ENCODE measurements at places on chromosomes 5 and 9.
A peak's percentile ranks its signal among the peaks of the same experiment; 100 is the strongest.

DNA sequence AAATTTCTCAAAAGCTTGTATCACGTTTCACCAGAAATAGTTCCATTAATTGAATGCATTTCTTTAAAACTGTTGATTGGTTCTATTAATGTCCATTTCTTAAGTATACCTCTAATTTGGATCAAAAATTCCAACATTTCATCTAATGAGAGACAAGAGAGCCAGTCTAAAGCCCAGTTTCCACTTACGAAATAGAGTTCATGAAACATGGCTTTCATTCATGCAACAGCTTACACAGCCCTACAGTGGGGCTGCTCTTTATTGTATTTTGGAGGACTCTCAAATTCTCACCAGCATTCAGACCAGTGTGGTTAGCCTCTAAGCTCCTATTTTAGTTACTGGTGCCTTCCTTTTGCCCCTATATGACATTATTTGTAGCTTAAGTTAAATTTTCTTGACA is 566.9 kb upstream of the RGMB start:
- DNase-seq = no peak

DNA sequence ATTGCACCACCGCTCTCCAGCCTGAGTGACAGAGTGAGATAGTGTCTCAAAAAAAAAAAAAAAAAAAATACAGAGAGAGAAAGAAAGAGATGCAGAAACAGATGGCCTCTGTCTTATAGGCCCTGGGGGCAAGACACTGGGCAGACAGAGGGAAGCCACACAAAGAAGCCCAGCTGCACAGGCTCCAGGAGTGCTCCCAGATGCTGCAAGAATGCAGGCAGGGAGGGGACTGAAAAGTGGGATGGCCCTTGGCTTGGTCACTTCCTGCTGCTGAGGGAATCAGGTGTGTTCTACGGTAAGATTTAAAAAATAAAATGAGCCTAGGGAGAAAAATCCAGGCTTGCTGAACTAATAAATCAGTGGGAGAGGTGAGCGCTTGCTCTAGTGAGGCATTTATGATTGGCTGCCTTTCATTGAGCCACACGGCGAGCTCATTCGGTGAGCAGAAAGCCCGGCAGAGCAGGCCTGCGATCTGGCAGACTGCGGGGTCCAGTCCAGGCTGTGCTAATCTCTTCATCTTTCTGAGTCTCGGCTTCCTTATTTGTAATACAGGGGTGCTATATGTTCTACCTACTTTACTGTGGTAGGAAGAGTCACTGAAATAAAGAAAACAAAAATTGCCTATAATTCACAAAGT is 80.6 kb downstream of the RAD23B start:
- no peak for DNase-seq

DNA sequence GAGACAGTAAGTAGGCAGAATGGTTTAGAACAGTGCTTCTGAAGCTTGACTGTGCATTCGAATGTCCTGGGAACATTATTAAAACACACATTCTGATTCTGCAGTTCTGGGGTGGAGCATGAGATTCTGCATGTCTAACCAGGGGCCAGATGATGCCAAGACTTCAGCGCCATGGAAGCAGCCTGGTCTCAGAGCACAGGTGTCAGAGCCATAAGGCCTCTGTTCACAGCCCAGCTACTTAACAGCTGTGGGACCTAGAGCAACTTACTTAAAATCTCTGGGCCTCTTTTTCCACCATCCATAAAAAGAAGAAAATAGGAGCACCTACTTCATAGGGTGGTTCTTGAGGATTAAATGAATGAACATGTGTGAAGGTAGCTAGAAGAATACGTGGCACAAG is 84.0 kb downstream of the GNAQ start:
- no peak for DNase-seq

DNA sequence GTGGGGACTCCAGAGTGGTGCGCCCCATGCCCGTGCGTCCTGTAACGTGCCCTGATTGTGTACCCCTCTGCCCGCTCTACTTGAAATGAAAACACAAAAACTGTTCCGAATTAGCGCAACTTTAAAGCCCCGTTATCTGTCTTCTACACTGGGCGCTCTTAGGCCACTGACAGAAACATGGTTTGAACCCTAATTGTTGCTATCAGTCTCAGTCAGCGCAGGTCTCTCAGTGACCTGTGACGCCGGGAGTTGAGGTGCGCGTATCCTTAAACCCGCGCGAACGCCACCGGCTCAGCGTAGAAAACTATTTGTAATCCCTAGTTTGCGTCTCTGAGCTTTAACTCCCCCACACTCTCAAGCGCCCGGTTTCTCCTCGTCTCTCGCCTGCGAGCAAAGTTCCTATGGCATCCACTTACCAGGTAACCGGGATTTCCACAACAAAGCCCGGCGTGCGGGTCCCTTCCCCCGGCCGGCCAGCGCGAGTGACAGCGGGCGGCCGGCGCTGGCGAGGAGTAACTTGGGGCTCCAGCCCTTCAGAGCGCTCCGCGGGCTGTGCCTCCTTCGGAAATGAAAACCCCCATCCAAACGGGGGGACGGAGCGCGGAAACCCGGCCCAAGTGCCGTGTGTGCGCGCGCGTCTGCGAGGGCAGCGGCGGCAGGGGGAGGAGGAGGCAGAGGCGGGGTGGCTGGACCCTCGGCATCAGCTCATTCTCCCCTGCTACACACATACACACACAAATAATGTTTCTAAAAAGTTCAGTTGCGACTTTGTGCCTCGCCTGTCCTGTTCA is 668 bp downstream of the GLIS3 start:
- DNase-seq = no peak

GRCh38 chr9:37521111-37521510 is 35.4 kb downstream of the POLR1E start:
- no peak for DNase-seq

- DNase-seq = no peak
Measured at GRCh38 chr5:153158608-153159007, 331.9 kb upstream of the GRIA1 start.

GRCh38 chr5:14464096-14464495 is 117.5 kb upstream of the OTULINL start:
- DNase-seq = no peak

- no peak for DNase-seq
Measured at GRCh38 chr5:151196556-151197290, 27.2 kb downstream of the CCDC69 start.

DNA sequence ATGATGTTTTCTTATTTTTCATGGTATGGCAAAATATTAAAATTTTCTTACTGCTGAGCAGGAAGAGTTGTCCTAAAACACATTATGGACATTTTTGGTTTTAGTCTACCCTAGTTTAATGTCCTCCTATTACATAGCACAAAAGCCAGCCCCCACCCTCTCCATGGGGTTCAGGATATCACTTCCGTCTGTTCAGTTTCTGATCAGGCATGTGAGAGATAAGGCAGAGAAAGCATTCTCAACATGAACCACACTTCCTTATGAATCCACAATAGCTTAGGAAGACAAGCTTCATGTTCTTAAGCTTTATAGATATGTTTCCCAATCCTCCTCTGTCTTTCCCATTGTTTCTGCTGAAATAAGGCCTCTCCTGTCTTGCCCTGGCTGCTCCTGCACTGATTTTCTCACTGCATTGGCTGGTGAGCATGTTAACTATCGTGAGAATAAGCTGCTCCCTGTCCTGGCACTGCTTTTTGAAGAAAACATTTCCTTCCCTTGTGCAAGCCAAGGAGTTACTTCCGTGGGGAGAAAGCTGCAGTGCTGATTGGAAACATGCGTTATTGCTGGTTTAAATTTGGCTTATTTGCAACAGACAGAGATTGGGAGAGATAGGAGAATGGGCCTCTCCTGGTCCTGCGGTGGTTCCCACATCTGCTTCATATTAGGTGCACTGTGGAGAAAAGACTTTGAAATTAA is 260.3 kb upstream of the RPS23 start:
- no peak for DNase-seq

GRCh38 chr9:124385623-124386022 is 29.6 kb downstream of the PSMB7 start:
- no peak for DNase-seq

GRCh38 chr5:14707811-14708390 is 43.4 kb downstream of the OTULIN start:
- DNase-seq = no peak

- DNase-seq = peak; percentile 55
Measured at GRCh38 chr9:126558051-126558665, 55.6 kb upstream of the LMX1B start.

GRCh38 chr5:65021527-65022226 is 252.9 kb downstream of the CWC27 start:
- DNase-seq = no peak

All from effector CD4-positive, alpha-beta T cell (primary cell).